C1 segment of cervical spinal cord (tissue), 14 donors: ENCODE measurements at places on chromosomes 3 and 15.

- no peak for DNase-seq
These were observed 38.2 kb upstream of the PLCL2 start for GRCh38 chr3:16846373-16847080.

DNA sequence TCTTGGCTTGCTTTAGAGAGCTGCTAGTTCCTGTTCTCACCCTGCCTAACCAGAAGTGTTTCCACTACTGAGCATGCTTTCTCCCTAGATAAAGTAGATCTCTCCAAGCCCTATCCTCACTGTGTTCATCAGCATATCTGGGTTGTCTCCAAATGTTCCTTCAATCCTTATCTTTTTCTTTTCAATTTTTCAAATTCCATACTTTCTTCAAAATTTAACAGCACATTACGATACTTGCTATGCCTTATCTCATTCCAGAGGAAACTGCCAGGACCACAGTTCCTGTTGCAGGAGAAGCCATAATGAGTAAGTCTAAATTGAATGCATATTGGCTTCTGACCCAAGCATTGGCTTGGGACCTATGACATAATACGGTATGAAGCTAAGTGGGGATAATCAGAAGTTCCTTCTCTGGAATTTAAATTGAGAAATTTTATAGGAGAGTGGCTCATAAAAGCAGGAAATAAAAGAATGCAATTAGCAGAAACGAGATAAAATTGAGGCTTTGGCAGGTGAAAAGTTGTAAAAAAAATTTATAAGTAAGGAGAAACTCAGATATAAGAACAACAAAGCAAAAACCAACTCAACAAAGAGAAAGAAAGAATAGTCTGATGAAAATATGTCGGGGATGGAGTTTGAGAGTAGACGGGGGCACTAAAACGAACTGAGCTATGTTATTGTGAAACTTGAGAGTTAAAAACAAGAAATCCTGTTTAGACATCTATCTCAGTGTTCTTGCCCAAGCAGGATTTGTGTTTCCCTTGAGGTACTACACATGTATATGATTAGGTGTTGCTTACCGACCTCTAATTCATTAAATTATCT is 631.7 kb upstream of the CCDC54 start:
- no peak for DNase-seq

- no peak for DNase-seq
These were observed 15.5 kb downstream of the ZIC4 start for GRCh38 chr3:147390589-147391569.

DNA sequence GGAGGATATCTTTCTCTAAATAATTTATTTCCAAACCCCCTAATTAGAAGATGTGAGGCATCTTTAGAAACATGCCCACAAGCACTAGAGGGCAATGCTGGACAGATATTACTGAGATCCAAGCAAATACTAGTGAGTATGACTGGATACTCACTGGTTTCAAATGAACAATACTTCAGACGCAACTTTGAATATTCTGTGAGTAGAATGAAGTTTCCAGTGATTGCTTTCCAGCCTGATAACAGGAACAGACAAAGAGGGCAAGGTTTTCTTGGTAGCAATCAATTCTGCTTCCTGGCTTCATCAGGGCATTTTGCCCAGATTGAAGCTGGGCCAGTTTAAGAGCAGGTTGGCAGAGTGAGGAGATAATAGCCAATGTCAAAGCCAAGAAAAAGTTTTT is 442.6 kb upstream of the PDZRN3 start:
- DNase-seq: no peak

DNA sequence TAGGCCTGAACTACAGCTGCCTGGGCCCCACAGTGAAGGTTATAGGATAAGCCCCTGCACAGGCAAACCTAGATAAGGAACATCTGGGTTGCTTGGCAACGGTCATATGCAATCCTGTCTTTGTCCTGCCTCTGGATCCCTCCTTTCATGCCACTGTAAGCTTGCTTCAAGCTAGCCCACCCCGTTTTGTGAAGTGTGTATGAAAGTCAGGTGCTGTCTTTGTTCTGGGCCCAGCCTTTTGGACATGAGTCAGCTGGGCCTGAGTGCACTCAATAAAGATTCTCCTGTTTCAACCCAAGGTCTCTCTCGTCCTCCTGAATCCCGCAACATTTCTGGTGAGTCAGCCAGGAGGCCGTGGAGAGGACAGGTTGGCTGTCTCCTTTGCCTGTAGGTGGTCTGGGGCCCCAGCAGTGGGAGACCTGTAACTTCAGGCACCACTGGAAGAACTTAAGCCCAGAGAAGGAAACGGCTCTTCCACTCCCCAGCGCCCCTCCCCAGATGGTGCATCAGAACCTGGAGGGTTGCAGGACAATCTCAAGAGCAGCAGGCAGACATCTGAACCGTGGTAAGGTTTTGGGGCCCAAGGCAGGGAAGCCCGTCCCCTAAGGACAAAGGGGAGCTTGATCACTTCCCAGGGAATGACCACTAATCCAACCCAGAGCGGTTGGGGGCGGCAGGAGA is 8.3 kb upstream of the SLC9C1 start:
- DNase-seq: no peak

DNA sequence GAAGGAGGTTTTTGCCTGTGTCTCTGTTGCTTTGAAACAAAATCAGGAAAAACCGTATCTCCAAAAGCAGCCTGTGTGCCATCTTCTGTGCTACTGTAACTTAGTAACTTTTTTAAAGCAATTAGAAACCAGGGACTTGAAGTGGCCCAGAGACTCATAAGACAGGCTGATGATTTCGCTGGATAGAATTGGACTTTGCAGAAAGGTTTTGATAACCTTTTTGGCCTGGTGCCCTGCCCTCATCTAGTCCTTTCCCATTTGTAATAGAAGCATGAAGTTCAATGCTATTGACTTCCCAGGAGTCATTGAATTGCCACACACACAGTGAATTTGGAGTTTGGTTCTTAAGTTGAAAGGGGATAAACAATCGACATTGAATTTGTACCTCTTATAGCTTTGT is 157.2 kb downstream of the PTPRG start:
- DNase-seq: no peak

DNA sequence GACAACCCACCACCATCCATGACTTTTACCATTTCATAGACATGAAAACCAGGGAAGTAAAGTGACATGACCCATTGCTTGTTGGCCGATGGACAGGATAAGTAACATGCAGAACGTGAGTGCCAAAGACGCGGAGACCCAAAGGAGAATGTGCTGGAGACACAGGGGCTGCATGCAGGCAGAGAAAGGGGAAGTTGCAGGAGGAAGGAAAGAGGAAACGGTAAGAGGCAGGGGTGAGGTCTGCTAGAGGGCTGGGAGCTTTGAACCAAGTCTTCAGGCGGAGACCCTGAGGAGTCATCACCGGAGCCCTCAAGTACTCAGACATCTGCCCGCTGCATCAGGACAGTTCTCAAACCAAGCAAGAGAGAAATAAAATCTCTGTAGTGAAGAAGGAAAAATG is 34.9 kb downstream of the MAGEF1 start:
- DNase-seq: no peak

DNA sequence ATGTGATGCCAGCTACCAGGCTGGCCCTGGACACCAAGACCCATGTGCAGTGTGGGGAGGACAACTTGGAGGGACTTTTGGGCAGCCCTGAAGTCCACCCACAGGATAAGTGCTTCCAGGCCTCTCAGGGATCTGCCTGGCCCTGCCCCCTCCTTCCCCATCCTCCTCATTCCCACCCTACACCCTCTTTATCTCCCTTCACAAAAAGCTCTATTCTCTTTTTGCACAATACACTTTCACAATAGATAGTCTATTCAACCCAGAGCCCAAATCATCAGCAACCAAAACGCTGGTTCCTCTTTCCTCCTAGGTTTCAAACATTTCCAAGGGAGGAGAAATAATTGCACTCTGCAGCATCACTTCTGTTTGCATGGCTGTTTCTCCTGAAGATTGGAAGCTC is 7.8 kb upstream of the ZNF710 start:
- DNase-seq: peak; percentile 37

GRCh38 chr3:87009271-87009670 is 18.3 kb upstream of the VGLL3 start:
- no peak for DNase-seq

- no peak for DNase-seq
These were observed 4.5 kb downstream of the AMIGO3 start for GRCh38 chr3:49714728-49715550.

DNA sequence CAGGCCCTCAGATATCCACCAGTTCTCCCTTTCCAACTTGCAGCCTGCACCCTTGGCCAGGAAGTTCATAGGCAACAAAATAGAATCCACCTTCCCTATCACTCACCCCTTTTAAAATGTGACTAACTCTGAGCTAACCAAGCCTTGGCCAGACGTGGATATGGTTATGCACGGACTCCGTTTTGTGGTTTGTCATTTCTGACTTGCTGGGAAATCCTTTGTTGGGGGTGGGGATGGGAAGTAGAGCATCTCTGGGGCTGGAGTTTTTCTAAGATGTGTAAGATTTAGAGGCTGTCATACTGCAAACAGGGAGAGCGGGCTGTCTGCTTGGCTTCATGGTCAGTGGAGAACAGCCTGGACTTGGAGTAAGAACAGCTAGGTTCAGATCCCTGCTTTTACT is 62.6 kb downstream of the SMAD3 start:
- DNase-seq: no peak

DNA sequence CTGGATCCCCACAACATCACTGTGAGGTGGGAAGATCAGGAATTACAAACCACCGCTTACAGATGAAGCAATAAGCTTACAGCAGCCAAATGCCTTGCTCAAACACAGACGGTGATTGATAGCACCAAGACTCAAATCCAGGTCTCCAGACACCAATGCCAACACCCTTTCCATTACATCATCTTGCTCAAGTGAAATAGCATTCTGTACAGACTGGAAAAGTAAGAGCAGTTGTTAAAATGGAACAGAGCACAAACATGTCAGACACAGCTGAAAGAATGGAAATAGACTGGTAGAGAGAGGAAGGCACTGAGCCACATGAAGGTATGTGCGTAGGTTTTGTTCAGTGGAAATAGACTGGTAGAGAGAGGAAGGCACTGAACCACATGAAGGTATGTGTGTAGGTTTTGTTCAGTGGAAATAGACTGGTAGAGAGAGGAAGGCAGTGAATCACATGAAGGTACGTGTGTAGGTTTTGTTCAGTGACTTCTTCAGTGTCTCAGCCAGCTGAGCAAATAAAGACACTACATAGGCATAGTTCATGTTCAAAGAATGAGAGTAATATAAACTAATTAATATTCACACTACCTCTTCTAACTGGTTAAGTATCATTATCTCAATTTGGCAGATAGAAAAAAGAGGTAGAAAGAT is 15.6 kb downstream of the CLDN1 start:
- DNase-seq: no peak

DNA sequence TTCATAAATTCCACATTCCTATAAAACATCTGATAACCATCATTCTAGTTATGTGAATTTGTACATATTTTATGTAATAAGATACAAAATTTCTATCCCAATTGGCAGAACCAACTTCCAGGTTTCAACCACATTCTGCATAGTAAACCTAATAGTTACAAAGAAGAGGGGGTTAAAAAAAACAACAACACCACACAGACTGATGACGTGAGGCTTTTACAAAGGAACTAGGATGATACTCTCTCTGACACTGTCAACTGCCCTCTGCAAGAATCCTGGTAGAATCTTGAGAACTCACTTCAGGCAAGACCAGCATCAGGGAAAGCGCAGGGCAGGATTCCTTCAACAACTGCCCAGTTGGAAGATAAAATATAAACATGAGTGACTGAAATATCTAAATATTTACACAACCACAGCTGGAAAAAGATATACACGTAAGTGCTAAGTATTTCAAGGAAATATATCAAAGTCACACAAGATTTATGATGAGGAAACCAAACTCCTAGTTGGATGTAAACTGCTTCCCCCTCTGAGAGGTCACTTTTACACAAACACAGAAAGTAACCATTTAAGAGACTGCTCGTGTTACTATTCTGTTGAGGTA is 816.4 kb downstream of the ROBO1 start:
- no peak for DNase-seq

GRCh38 chr15:52556524-52557273 is 12.1 kb downstream of the ARPP19 start:
- DNase-seq: no peak

- no peak for DNase-seq
These were observed 44.1 kb upstream of the ARL6 start for GRCh38 chr3:97720417-97720816.

- no peak for DNase-seq
These were observed 630.8 kb upstream of the GBE1 start for GRCh38 chr3:82392203-82392775.

DNA sequence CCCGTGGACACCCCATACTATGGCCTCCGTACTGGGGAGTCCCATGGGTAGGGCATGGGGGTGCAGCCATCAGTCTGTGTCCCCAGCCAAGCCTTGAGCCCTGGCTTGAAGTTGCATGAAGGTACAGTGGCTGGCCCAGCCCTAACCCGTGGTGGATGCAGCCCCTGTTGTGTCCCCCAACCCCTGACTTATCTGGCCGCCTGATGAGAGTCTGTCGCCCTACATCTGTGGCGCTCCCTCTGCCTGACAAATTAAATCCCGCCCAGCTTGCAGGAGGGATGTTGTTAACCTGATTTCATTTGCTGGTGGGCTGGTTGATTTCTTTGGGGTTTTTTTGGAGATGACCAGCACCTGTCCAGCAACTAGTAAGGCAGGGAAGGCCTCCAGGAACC is 186.1 kb downstream of the APBA2 start:
- no peak for DNase-seq

DNA sequence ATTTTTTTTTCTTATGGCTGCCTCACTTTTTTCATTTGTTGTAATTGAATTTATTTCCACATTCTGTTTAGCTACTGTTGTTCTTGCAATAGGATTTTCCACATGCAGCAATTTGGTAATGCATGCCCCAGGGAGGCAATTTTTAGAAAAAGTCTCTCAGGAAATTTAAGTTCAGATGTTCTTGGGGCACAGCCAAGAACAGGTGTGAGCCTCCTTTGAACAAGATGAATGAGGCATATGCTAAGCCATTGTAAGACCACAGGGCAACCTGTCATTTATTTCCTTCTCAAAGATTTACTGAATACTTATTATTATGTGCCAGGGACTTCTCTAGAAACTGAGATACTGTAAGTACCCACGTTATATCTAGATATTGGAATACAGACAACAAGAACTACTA is 549.5 kb downstream of the DIPK2A start:
- DNase-seq: no peak
